Peyer's patch (tissue), 4 donors: ENCODE measurements at places on chromosomes 3 and 15. TPM values are rescaled to one million over a fixed set of nuclear protein-coding genes. Genes with fewer than 3 reads are reported as not detected.

DNA sequence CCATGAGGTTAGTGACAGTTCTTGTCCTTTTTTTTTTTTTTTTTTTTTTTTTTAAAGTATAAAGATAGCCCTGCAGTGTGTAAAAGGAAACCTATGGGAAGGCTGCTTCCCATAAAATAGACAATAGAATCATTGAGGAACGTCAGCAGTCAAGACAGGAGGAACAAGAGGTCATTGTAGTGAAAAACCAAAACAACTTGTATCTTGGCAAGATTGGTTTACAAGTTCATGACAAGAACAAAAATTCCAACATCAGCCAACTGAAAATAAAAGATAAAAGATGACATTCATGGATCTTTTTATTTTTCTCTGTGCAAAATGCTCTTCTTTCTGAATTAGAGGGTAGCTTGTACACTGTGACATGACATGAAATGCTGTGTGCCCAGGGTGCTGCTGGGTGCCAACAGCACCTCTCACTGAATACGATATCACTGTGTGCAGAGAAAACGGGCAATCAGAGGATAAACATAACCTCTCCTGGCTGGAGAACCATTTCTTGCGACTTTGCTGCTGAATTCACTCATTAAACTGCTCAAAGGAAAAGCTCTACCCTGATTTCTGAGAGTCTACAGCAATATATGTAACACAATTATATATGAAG, 30.1 kb upstream of the IP6K2 start:
- no peaks in the 10 kb centered on the region for H3K4me1 ChIP-seq

GRCh38 chr3:170356596-170357175, 829 bp upstream of the SKIL start:
- peak overlapping the region; percentile 99 for H3K27ac ChIP-seq
- H3K4me3 ChIP-seq = peak overlapping the region; percentile 96
- peaks cover 23% of the 10 kb centered on the region for H3K4me1 ChIP-seq
- no peaks in the 10 kb centered on the region for H3K36me3 ChIP-seq
- H3K27me3 ChIP-seq = no peaks in the 10 kb centered on the region
- DNase-seq = peak; percentile 90

- H3K27me3 ChIP-seq = no peaks in the 10 kb centered on the region
- DNase-seq = no peak
- H3K4me3 ChIP-seq = no peak overlapping the region
- H3K4me1 ChIP-seq = no peaks in the 10 kb centered on the region
- no peak overlapping the region for H3K27ac ChIP-seq
- no peaks in the 10 kb centered on the region for H3K36me3 ChIP-seq
Measured at GRCh38 chr3:112605285-112605684, 35.7 kb downstream of the CCDC80 start.

DNA sequence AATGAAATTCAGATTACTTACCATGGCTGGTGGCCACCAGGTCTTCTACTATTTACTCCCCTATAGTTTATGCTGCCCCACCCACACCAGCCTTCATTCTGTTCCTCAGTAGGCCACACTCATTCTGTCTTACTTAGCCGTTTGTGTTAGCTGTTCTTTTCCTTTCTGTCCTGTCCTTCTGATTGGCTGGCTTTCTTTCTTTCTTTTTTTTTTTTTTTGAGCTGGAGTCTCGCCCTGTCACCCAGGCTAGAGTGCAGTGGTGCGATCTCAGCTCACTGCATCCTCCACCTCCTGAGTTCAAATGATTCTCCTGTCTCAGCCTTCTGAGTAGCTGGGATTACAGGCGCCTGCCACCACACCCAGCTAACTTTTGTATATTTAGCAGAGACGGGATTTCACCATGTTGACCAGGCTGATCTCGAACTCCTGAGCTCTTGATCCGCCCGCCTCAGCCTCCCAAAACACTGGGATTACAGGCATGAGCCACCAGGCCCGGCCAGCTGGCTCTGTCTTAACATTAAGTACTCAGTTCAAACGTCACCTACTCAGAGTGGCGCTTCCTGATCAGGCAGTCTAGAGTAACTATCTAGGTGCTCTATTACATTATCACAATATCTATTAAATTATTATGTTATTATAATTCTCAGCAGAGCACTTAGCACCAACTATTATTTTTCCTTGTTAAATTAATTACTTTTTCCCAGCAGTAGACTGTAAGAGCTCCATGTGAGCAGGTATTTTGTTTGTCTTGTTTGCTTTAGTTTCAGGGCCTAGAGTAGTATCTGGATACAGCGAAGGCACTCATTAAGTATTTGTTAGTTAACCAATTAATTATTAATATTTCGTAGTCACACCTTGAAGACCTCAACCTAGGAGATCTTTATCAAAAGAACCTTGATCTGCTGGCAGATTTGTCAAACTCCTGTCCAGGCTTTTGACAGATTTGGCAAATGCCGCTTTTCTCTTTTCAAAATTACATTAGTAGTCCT, 6.4 kb downstream of the CMSS1 start:
- H3K4me3 ChIP-seq = no peak overlapping the region
- H3K27me3 ChIP-seq = no peaks in the 10 kb centered on the region
- no peak overlapping the region for H3K27ac ChIP-seq
- DNase-seq = no peak
- no peaks in the 10 kb centered on the region for H3K36me3 ChIP-seq
- H3K4me1 ChIP-seq = no peaks in the 10 kb centered on the region

DNA sequence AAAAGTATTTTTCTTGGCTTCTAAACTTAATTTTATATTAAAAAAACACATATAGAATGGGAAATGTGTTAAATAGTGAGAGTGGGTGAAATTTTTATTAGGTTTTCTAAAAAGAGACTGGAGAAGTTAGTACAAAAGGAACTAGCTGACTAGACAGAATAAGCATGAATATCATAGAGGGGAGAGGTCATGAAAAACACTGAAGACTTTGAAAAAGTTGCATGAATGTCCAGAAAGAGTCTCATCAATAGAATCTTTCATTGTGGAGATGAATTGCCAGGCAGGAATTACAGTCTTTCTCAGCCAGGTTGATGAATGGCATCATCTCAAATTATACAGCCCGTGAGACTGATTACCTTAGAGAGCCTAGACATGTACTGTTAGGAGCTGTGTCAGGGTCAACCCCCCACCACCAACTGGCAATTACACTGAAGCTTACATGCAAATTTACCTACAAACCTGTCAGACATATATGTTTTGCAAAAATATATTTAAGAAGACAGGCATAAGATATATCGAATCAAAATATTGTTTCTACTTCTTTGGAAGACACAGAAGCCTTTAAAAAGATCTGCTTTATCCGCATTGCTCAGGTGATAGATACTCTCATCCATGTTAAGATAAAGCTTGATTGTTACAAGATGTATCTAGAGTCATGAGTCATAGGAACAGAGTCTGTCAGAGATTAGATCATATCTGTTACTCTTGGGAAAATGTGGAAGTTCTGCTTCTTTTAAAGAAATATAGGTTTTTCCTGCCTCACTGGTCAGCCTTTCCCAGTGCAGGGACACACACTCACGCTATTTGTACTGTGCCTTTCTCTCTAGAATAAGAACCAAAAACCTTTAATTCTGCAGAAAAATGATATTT, 34.8 kb upstream of the PFN2 start:
- H3K27ac ChIP-seq = no peak overlapping the region
- no peak for DNase-seq
- no peaks in the 10 kb centered on the region for H3K27me3 ChIP-seq
- H3K4me3 ChIP-seq = no peak overlapping the region
- no peaks in the 10 kb centered on the region for H3K4me1 ChIP-seq

DNA sequence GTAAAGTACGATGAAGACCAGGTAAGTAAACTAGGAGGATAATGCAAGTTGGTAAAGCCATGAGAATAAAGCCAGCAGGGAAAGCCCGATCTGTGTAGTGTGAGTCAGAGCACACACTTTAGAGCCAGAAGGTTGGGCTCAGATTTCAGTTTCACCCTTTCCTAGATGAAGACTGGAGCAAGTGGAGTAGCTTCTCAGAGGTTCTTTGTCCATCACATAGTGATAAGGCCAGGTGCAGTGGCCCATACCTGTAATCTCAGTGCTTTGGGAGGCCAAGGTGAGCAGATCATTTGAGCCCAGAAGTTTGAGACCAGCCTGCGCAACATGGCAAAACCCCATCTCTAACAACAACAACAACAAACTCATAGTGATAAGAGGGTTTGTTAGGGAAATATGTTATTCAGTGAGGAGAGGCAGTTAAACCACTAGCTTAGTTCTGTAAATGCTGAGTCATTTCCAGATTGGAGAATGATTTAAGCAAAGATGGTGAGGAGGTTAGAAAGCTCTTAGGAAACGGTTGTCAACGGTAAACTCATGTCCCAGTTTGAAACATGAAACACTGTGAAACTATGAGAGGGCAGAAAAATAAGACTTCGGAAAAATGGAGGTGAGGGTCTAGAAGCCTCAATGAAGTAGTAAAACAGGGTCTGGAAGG, 39.0 kb downstream of the IL12A start:
- no peaks in the 10 kb centered on the region for H3K36me3 ChIP-seq
- H3K27ac ChIP-seq = no peak overlapping the region
- H3K4me1 ChIP-seq = no peaks in the 10 kb centered on the region
- H3K27me3 ChIP-seq = no peaks in the 10 kb centered on the region

GRCh38 chr15:98838387-98839259, 169.0 kb downstream of the PGPEP1L start:
- no peak for DNase-seq
- H3K27ac ChIP-seq = no peak overlapping the region
- no peak overlapping the region for H3K4me3 ChIP-seq
- H3K27me3 ChIP-seq = no peaks in the 10 kb centered on the region
- H3K4me1 ChIP-seq = no peaks in the 10 kb centered on the region

Gene GOLGA6L4
- total RNA-seq = 6.6 TPM

DNA sequence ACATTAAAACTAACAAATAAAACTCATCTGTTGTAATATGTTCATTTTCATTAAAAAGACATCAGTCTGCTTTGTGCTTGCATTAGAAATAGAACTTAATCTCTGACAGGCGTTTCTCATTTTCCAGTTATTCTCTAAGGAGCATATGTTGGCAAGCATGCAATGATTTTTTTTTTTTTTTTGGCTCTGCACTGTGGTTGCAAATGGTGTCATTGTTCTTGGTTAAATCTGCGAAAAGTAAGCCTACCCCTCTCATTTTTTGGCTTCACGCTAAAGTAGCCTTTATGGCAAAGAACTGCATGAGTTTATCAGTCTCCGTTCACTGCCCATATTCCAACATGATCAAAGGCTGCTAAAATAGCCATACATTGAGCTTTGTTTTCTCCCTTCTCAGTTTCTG, 403.2 kb downstream of the MECOM start:
- DNase-seq = no peak
- H3K4me3 ChIP-seq = no peak overlapping the region
- no peak overlapping the region for H3K27ac ChIP-seq
- H3K36me3 ChIP-seq = no peaks in the 10 kb centered on the region
- no peaks in the 10 kb centered on the region for H3K27me3 ChIP-seq

DNA sequence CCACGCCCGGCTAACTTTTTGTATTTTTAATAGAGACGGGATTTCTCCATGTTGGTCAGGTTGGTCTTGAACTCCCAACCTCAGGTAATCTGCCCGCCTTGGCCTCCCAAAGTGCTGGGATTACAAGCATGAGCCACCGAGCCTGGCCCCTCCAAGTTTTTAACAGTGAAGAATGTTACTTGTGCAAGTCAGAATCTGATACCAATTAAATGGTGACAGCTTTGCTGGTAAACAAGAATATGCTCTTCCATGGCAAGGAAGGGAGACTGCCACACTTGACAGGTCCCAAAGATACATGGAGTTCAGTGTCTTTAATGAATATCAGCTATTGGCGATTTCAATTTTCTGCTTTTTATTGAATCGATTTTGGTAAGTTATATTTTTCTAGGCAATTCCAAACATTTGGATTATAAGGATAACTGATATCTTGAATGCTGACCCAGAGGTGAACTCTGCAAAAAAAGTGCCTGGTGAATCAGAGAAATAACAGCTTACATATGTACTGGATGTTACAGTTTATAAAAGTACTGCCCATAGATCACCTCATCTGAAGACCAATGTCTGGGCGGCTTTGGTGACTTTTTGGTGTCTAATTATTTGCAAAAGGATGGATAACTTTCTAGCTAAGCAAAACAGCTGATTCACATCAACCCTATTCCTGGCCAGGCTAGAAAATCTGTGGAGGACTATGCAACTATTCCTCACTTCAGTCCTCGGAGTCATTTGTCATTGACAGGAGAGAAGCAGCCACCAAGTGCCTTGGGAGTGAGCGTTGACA, 1.2 kb downstream of the PARP16 start:
- H3K36me3 ChIP-seq = no peaks in the 10 kb centered on the region
- H3K27ac ChIP-seq = peak overlapping the region; percentile 84
- H3K4me1 ChIP-seq = no peaks in the 10 kb centered on the region

Gene FAN1
- 8.2 TPM for total RNA-seq

DNA sequence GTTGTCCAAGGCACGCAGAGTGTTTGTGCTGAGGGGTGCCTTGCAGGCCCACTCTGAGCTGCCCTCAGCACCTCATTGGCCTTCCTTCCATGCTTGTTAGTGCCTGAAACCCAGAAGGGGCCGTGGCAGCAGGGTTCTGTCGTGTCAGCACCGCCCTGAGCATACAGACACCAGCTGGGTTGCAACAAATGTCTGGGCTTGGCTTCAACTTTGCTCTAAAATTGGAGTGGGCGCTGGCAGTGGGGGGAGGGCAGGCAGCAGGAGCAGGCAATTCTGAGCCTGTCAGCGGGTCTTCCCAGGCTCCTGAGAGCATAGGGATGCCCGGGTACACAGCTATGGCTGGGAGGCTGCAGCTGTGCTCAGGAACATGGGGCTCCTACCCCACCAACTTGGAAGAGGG, 464.3 kb downstream of the EPHA3 start:
- no peak overlapping the region for H3K27ac ChIP-seq
- no peaks in the 10 kb centered on the region for H3K4me1 ChIP-seq
- no peak for DNase-seq
- no peaks in the 10 kb centered on the region for H3K27me3 ChIP-seq

Gene TMEM207
- total RNA-seq = not detected

- no peak for DNase-seq
- no peak overlapping the region for H3K4me3 ChIP-seq
- H3K36me3 ChIP-seq = no peaks in the 10 kb centered on the region
- H3K4me1 ChIP-seq = no peaks in the 10 kb centered on the region
Measured at GRCh38 chr15:39869254-39869653, 50.8 kb downstream of the GPR176 start.

Gene HIGD2B
- not detected for total RNA-seq

DNA sequence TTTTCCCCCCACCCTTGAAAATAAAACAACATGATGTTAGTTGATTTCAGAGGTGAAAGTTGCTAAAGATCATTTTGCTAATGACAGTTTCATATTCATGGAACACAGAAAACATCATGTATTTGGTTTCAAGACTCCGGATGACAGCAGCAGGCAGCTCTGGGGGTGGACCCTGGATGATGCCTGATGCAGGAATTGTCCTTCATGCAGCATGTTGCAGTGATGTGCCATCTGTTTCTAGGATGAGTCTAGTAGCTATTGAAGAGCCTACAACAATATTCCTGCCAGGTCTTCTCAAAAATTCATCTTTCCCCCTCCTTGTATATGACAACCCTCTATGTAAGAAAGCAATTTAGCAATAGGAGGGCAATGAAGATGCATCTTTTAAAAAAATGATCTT, 108.3 kb downstream of the SV2B start:
- no peaks in the 10 kb centered on the region for H3K27me3 ChIP-seq
- DNase-seq = no peak
- H3K4me3 ChIP-seq = no peak overlapping the region
- H3K4me1 ChIP-seq = no peaks in the 10 kb centered on the region
- no peaks in the 10 kb centered on the region for H3K36me3 ChIP-seq
